Activated naive CD8-positive, alpha-beta T cell treated with anti-CD3 and anti-CD28 coated beads, Interleukin-2, amount 50 U/mL, for 16 hours (primary cell): ENCODE measurements at places on chromosomes 11 and 22.

DNA sequence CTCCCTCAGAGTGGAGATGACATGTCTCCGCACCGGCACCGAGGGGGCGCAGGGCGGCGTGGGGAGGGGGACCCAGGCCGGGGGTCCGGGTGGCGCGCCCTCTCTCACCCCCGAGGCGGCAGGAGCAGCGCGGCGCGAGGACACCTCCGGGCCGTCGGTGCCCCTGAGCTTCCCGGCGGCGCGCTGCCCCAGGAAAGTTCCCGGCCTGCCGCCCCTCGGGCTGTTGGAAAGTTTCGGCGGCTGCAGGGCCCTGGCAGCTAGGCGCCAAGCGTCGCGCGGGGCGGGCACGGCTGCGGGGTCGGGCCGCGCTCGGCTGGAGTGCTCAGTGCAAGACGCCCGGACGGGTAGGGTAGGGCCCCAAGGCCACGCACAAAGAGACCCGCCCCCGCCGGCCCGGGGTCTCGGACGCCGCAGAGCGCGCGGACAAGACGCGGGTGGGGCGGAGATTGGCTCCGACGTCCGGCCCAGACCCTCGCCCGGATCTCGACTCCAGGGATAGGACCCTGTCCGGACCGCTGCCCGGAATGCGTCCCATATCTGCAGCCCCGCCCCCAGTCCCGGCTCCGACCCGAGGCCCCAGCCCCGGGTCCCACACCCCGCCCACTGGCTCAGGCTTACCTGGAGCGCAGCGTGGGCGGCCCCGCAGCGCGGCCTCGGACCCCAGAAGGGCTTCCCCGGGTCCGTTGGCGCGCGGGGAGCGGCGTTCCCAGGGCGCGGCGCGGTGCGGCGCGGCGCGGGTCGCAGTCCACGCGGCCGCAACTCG is 471 bp downstream of the ARVCF start:
- no peak for DNase-seq

- DNase-seq: no peak
Observed at GRCh38 chr11:116148056-116148455, 624.7 kb downstream of the BUD13 start.

- no peak for DNase-seq
Observed at GRCh38 chr11:128269466-128269865, 317.9 kb downstream of the ETS1 start.

GRCh38 chr11:9091044-9091922 is at the start of gene SCUBE2:
Gene SCUBE2 (minus strand): TSS chr11:9091599. CDS start chr11:9091528, 71 bp downstream.
- DNase-seq: no peak

- no peak for DNase-seq
Observed at GRCh38 chr22:45672564-45673481, 1.2 kb downstream of the ATXN10 start.

GRCh38 chr22:42114721-42115120 is 15.9 kb downstream of the CYP2D6 start:
- DNase-seq: no peak

GRCh38 chr11:72102162-72102561 is 935 bp downstream of the LAMTOR1 start:
- no peak for DNase-seq

- DNase-seq: no peak
Observed at GRCh38 chr11:58498464-58498863, 9.4 kb downstream of the OR5B21 start.

DNA sequence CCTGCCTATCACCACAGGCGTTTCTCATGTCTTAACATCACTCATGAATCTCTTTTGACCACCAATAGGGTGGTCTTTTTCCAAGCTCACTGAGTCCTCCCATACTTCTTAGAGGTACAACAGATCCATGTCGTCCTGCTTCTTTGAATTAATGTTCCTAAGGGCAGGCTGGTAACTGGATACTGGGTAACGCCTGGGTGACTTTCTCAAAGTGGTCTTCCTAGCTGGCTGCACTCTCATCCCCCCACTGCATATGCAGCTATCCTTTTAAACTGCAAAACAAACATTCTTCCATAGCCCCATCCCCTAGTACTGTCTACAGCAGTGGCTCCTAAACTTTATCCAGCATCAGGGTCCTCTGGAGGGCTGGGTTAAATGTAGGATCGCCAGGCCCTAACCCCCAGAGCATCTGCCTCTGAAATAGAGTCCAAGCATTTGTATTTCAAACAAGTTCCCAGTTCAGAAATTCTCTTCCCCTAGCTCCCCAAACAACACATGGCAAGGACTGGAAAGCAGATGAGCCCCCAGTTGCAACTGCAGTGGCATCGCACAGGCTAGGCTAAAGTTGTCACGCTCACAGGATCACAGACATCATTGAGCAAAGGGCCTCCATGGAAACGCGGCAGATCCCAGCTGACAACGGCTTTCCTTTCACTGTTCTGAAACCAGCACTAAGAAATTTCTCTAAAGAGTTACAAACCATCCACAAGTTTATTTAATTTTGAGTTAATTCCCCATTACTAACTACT is 204.9 kb downstream of the LARGE1 start:
- no peak for DNase-seq

- no peak for DNase-seq
Observed at GRCh38 chr22:46267431-46268279, at the start of gene TTC38. Gene TTC38 (plus strand): TSS chr22:46268008. CDS start chr22:46268040, 32 bp downstream.

GRCh38 chr11:120517801-120518291 is 6.3 kb downstream of the GRIK4 start:
- no peak for DNase-seq

DNA sequence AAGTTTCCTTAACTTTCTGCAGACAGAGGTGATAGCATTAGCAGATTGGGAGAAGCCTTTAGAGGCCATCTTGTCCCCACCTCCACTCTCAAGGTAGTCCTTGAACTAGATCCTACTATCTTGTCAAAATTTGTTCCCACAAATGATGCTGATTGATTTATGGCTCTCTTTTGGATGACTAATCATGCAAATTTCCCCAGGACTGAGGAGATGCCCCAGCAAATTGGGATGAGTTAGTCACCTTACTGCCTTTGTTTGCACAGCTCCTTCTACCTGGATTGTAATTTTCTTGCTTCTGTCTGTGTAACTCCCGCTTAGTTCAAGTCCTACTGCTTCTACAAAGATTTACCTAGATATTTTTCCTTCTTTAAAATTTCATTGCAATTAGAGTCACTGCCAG is 391.4 kb upstream of the CADM1 start:
- no peak for DNase-seq

GRCh38 chr11:128483211-128483788 is 104.1 kb downstream of the ETS1 start:
- DNase-seq: no peak

- peak; percentile 1 for DNase-seq
Observed at GRCh38 chr22:38570779-38571364, 889 bp upstream of the DMC1 start.

DNA sequence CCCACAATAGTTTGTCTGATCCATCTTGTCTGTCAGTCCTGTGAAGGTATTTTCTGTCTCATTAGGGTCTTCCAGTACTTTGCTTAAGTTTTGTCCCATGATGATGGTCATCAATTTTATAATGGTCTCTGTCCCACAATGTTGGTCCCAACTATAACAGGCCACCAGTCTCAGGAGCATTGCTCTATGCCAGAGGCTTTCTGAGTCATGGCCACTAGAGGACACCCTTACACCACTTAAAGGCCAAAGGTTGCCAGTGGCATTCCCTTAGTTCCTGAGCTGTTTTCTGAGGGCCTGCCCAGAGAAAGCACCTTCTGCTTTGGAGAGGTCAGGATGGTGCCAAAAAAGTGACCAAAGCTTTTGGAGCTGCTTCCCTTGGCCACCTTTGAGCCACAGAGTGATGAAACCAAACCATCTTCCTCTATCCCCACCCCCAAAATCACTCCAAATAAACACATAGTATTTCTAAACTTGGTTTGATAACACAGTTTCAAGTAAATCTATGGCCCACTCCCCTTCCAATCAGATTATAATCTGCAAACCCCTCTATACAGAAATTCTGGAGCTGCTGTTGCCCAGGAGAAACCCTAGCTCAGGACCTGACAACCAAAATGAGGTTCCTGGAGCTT is 19.3 kb downstream of the EIF3F start:
- no peak for DNase-seq

DNA sequence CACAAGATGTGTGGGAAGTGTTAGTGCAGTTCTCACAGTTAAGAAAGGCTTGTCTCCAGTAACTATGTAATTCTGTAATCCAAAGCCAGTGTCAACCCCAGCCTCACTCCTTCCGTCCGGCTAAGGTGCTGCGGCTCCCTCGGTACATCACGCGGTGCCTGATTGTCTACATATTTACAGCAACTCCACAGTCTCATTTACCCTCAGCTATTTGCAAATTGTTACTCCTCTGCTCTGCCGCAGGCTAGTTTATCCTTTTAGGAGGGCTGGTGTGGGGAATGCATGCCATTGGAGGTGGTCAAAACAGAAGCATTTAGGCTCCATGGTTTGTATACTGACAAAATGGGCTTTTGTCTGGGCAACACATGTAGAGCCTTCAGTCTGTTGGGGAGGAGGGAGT is 358.3 kb downstream of the METTL15 start:
- no peak for DNase-seq

DNA sequence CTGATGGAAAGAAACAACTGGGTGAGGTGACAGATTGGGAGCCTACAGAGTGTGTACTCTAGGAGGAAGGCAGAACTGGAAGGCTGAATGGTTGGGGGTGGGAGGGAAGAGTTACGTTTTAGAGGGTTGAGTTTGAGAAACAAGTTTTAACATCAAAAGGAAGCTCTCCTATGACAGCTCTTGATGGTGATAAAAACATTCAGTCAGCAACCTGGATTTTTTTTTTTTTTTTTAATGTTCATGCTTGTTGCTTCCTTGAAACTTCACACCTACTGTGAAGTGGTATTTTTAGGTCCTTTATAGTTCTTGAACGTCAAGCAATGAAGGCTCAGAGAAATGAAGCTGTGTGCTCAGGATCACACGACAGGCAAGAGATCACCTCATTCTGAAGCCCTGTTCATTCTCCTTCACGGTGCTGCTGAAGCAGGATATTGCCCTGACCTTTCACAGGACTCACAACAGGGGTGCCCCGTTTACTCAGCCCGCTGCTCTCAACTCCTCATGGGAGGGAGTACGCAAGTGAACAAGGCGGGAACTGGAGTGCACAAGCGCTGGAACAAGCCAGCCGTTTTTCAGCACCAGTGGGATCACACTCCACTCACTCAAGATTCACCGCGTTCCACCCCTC is 1.6 kb upstream of the TMEM109 start:
- DNase-seq: no peak

- DNase-seq: no peak
Observed at GRCh38 chr11:107232451-107232850, 214.2 kb upstream of the GUCY1A2 start.
